ENCODE measurements at places on chromosomes 3 and 15.

GRCh38 chr3:4954256-4955000 is 24.8 kb upstream of the BHLHE40 start:
- no peaks in the 10 kb centered on the region for H3K36me3 ChIP-seq
- no peak overlapping the region for H3K27ac ChIP-seq
- DNase-seq = no peak
- no peak overlapping the region for H3K4me3 ChIP-seq
- H3K27me3 ChIP-seq = no peaks in the 10 kb centered on the region
- H3K4me1 ChIP-seq = no peaks in the 10 kb centered on the region

- no peak overlapping the region for H3K27ac ChIP-seq
- no peak for DNase-seq
- no peak overlapping the region for H3K4me3 ChIP-seq
- H3K27me3 ChIP-seq = no peaks in the 10 kb centered on the region
These were observed 71.9 kb upstream of the MBNL1 start for GRCh38 chr3:152196782-152197181.

DNA sequence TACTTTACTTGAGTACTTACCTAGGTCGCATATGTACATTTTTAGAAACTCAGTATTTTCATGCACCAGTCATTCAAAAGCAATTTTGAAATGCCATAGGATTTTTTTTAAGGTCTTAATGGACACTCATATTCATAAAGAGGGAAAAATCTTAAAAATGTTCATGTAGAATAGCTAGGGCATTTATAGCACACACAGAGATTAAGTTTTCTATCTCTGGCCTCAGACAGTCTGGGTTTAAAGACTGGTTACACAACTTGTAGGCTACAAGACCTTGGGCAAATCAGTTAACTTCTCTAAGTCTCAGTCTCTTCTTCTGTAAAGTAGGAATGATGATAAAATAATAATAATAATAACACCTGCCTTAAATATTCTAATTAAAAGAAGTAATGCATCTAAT is 48.5 kb upstream of the UBP1 start:
- H3K4me1 ChIP-seq = no peaks in the 10 kb centered on the region
- no peak overlapping the region for H3K4me3 ChIP-seq
- no peaks in the 10 kb centered on the region for H3K27me3 ChIP-seq
- no peak overlapping the region for H3K27ac ChIP-seq
- DNase-seq = no peak

DNA sequence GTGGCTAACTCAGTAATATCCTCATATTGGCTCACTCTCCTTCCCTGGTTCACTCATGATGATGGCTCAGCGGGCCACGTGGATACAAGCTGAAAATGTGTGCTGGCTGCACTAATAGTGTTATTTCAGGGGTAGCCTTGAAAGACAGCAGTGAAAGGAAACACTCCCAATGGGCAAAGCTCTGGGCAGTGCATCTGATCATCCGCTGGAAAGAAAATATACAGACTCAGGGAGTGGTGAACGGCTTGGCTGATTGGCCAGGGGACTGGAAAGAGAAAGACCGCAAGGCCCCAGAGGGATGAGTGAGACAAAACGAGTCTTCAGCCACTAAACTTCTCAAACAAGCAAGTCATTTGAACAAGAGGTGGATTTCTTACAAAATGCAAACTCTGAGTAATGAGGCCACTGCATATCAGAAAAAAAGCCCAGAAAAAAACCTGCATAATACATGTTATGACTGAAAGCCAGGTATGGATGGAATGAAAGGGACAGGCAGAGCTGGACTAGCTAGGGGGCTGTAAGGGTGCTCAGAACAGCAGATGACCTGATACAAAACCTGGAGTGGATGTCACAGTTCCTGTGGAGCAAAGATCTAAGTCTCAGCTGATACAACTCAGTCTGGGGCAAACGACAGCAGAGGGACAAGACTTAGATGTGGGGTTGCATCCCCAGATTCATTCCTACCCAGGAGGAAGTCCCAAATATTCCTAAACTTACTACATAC is 33.3 kb downstream of the CMTM6 start:
- peak overlapping the region; percentile 68 for H3K27ac ChIP-seq
- peak; percentile 17 for DNase-seq
- H3K27me3 ChIP-seq = no peaks in the 10 kb centered on the region
- H3K4me3 ChIP-seq = peak overlapping the region; percentile 38
- peaks cover 79% of the 10 kb centered on the region for H3K36me3 ChIP-seq

DNA sequence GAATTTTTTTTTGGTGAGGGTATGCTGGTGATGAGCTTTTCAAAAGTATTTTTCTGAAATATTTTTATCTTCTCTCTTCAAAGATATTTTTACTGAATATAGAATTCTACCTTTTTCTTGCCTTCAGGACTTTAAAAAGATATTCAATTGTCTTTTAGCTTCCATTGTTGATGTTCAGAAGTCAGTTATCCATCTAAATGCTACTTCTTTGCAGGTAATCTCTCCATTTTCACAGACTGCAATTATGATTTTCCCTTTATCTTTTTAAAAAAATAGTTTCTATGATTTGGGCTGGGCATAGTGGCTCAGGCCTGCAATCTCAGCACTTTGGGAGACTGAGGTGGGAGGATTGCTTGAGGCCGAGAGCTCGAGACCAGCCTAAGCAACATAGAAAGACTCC is 222.4 kb downstream of the IL20RB start:
- no peak for DNase-seq
- no peaks in the 10 kb centered on the region for H3K36me3 ChIP-seq
- no peaks in the 10 kb centered on the region for H3K27me3 ChIP-seq
- H3K4me3 ChIP-seq = no peak overlapping the region
- no peak overlapping the region for H3K27ac ChIP-seq
- no peaks in the 10 kb centered on the region for H3K4me1 ChIP-seq

- DNase-seq = no peak
- H3K36me3 ChIP-seq = no peaks in the 10 kb centered on the region
- no peaks in the 10 kb centered on the region for H3K4me1 ChIP-seq
- no peak overlapping the region for H3K27ac ChIP-seq
- no peak overlapping the region for H3K4me3 ChIP-seq
These were observed 28.3 kb downstream of the IMPG2 start for GRCh38 chr3:101292027-101292426.

DNA sequence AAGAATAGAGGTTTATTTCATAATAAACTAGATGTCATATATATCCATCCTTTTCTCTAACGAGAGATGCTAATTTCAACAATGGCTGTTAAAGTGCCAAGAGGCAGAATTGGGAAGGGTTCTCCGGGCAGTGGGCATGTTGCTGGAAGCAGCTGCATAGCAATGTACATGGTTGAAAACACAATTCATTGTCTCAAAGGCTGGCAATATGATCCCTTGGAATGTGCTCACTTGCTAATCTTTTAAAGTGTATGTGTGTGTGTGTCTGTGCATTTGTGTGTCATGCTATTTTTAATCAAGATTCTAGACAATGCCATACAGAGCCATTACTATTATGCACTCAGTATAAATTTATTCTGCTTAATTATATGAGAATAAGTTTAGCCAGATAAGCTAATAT is 1020.3 kb downstream of the NAALADL2 start:
- DNase-seq = no peak
- no peaks in the 10 kb centered on the region for H3K4me1 ChIP-seq
- no peaks in the 10 kb centered on the region for H3K36me3 ChIP-seq
- H3K4me3 ChIP-seq = no peak overlapping the region

- H3K36me3 ChIP-seq = peaks cover 13% of the 10 kb centered on the region
- DNase-seq = no peak
- H3K4me3 ChIP-seq = peak overlapping the region; percentile 85
- H3K4me1 ChIP-seq = peaks cover 50% of the 10 kb centered on the region
- H3K27me3 ChIP-seq = no peaks in the 10 kb centered on the region
These were observed 2.1 kb downstream of the LSAMP start for GRCh38 chr3:116443191-116443661.

- no peaks in the 10 kb centered on the region for H3K36me3 ChIP-seq
- no peak for DNase-seq
- no peak overlapping the region for H3K4me3 ChIP-seq
- no peak overlapping the region for H3K27ac ChIP-seq
These were observed 31.5 kb upstream of the OCA2 start for GRCh38 chr15:28130651-28131050.

- DNase-seq = no peak
- H3K4me3 ChIP-seq = no peak overlapping the region
- H3K4me1 ChIP-seq = no peaks in the 10 kb centered on the region
- H3K27ac ChIP-seq = no peak overlapping the region
These were observed 1686.7 kb downstream of the SI start for GRCh38 chr3:163391407-163392181.

DNA sequence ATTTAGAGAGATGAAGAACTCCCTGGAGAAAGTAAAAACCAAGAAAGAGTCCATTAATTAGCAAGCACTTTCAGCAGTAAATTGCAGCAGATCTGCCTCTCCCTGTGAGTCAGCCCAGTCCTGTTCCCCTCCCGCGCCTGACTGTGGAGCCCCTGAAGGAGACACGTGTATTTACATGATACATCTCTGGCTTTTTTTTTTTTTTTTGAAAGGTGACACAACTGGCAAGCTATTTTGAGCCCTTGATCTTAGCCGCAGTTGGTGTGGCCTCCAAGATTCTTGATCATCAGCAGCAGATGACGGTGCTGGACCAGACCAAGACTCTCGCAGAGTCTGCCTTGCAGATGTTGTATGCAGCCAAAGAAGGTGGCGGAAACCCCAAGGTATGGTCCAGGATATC is 271.8 kb upstream of the TPM1 start:
- H3K27ac ChIP-seq = no peak overlapping the region
- H3K4me3 ChIP-seq = no peak overlapping the region
- no peak for DNase-seq
- H3K27me3 ChIP-seq = no peaks in the 10 kb centered on the region
- H3K36me3 ChIP-seq = no peaks in the 10 kb centered on the region
- H3K4me1 ChIP-seq = no peaks in the 10 kb centered on the region

DNA sequence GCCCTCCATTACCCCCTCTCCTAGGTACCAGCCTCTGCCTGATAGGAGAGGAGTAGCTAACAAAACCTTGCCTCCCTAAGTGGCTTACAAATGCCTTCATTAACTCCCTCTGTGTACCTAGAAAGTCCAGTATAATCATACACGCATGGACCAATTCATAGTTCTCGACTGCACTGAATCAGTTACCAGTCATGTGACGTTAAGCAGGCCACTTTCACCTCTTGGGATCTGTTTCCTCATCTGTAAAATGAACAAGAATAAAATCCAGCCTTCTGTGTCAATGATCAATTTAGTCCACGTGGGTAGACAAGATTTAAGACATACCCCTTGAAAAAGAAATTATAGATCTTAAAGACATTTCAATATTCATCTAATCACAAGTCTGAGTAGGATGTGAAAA is 72.2 kb downstream of the TRIM69 start:
- no peak overlapping the region for H3K4me3 ChIP-seq
- H3K4me1 ChIP-seq = peaks cover 13% of the 10 kb centered on the region
- no peak for DNase-seq
- H3K27ac ChIP-seq = no peak overlapping the region

DNA sequence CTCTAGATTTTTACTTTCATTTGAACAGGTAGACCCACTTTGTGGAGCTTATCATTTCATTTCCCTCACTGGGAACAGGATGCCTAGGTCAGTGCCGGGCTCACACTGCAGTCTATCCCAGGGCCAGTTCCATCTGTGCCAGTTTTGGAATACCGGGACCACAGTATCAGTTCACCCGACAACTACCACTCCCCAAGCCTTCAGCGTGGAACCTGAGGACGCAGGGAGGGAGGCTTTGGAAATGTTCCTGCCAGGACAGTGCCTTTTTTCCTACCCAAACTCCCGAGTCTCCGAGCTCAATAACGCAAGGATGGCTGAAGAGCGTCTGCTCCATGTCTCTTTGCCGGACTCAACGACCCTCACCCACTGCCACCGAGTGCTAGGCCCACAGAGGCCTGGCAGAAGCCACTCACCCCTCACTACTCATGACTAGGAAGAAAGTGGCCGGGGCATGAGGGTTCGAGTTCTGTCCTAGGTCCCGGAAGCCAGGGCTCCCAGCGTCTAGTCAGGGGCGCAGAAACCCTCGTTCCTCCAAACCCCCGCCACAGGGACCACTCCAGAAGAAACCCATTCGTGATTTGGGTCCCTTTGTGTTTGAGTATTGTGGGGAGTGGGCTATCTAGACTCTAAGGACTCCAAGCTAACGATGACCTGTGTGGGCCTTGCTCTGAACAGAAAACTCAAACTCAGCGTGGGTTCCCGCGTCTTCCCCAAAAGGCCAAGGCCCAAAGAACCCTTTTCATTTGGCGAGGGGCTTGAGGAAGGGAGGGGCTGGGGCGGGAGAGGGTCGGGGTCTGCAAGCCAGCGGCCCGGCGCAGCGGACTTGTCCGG is 11.4 kb downstream of the ZIC1 start:
- no peaks in the 10 kb centered on the region for H3K27me3 ChIP-seq
- no peak for DNase-seq
- no peak overlapping the region for H3K27ac ChIP-seq
- H3K4me1 ChIP-seq = no peaks in the 10 kb centered on the region

DNA sequence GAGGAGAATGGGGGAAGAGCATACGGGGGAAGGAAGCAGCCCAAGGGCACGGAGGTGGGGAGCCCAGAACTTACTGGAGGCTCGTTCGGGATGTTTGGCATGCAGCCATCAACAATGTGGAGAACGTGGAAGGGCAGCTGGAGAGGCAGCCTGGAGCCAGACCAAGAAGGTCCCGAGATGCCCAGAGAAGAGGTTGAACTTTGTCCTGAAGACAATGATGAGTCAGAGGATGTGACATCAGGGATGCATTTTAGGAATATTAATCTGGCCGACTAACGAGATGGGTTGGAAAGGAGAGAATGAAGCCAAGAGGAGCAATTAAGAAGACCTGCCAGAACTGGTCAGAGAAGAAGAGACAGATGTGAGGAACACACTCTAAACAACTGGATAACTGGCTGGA is 98.2 kb downstream of the SRGAP3 start:
- H3K27me3 ChIP-seq = no peaks in the 10 kb centered on the region
- no peak overlapping the region for H3K4me3 ChIP-seq
- peaks cover 14% of the 10 kb centered on the region for H3K4me1 ChIP-seq
- H3K36me3 ChIP-seq = no peaks in the 10 kb centered on the region

DNA sequence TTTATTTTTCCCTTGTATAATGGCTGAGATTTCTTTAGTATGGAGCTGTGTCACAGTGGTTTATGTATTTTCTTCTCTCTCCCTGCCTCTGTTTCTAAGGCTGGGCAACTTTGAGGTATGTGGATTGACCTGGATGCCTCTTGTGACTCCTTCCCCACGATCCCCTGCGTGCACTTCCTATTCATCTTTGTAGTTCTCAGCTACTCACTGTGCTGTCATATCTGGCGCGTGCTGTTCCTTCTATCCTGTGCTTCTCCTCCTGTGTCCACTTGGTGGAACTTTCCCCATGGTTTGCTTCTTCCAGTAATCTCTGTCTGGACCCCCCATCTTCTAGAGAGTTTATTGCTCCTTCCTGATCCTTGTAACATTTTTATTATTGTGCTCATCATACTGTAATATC is 97.3 kb downstream of the AKAP13 start:
- peaks cover 69% of the 10 kb centered on the region for H3K4me1 ChIP-seq
- H3K36me3 ChIP-seq = no peaks in the 10 kb centered on the region
- no peak for DNase-seq
- H3K27me3 ChIP-seq = no peaks in the 10 kb centered on the region

GRCh38 chr3:191030929-191031328 is 168.1 kb upstream of the OSTN start:
- H3K27me3 ChIP-seq = no peaks in the 10 kb centered on the region
- H3K4me3 ChIP-seq = no peak overlapping the region
- no peaks in the 10 kb centered on the region for H3K4me1 ChIP-seq
- H3K27ac ChIP-seq = no peak overlapping the region
- DNase-seq = no peak
- no peaks in the 10 kb centered on the region for H3K36me3 ChIP-seq

- peaks cover 22% of the 10 kb centered on the region for H3K4me1 ChIP-seq
- H3K36me3 ChIP-seq = no peaks in the 10 kb centered on the region
- H3K27me3 ChIP-seq = no peaks in the 10 kb centered on the region
- no peak overlapping the region for H3K4me3 ChIP-seq
- H3K27ac ChIP-seq = peak overlapping the region; percentile 27
These were observed 15.8 kb downstream of the LOXL1 start for GRCh38 chr15:73941871-73942635.

All from Calu3 (cell line).